Stimulated activated CD8-positive, alpha-beta memory T cell treated with anti-CD3 and anti-CD28 coated beads, Interleukin-4, amount 100 ng/mL, for 4 hours (primary cell): ENCODE measurements at places on chromosomes 4 and X.

DNA sequence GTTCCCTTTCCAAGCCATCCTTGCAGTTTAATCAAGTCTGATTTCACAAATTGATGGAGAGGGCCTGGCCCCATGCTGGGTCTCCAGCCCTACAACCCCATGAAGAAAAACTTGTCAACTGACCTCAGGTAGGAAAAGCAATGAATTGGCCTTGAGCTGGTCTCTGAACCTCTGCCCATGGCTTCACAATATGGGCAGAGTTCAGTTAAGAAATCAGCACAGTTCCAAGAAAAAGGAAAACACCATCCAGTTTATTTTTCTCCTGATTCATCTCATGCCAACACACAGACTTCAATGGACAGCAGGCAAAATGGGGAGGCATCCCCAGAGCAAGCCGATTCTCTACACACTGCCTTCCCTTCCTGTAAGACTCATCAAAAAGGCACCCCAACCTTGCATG, 3.3 kb downstream of the RIPPLY1 start:
- no peak for DNase-seq

DNA sequence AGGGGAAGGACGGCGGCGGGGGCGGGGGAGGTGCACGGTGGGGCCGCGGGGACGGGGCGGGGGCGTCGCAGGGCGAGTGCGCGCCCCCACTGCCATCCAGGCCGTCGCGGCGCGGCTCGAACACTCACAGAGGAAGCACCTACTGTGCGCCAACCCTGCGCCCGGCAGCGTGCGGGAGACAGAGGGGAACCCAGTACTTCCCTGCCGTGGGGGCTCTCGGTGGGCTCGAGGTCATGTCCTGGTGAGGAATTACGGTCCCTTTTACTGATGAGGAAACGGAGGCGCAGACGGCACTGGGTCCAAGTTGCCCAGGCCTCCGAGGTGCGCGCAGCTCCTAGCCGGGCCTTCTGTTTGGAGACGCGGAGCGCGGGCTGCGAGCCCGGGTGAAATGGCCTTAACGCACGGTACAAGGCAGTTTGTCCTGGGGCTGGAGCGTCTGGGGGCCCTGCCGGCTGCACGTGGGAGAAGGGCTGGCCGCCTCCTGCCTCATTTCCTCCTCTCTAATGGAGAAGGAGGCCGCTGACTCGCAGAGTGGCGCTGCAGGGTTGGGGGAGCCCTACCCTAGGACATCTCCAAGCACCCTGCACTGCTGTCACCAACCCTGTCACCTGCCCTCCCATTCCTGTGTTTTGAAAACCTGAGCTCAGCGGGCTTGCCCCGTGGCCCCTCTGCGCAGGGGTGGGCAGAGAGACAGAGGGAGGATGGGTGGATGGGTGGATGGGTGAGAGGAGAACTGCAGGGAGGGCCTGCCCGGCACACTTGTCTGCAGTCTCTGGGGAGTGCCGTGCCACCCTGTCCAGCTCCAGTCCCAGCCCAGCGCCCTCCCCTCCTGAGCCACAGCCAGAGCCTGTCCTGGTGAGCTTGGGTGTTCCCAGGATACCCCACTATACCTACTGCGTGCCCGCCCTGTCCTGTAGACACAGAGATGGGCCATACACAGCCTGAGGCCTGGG, 106.0 kb downstream of the ADRA2C start:
- no peak for DNase-seq

- DNase-seq: no peak
Observed at GRCh38 chr4:73193659-73194058, 64.9 kb downstream of the ANKRD17 start.

DNA sequence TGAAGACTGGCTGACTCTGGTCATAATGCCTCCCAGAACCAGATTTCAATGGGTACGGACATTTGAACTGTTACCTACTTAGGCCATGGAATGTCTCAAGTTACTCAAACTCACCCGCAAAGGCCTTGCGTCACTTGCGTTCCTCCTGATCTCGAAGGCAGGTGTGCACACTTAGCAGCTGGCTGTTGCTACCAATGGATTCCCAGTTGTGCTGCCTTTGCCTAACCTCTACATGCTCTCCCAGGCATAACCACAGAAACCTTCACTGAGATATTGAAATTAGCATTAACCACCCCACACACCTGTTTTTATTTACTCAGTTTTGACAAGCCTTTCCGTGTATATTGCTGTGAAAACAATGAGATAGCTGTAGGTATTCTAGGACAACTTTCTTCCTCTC, 2.8 kb downstream of the ERVMER34-1 start:
- DNase-seq: no peak

DNA sequence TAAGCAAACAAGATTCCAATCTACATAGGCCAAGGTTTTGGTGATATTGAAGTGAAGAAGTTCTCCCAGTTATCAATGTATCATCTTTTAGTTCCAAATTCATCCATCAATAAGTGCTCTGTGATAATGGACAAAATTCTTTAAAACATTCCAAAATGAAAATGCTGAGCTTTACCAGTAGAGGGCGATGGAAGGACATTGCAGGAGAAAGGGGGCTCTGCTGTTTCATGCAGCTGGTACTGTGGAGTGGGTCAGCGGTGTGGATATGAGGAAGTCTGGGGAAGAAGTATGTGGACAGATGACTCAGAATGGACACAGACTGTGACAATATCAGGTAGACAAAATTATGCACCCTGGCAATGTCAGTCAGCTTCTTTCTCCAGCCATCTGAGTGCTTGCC, 46.6 kb upstream of the HS6ST2 start:
- no peak for DNase-seq

- DNase-seq: peak; percentile 58
Observed at GRCh38 chr4:151015459-151016347, 619 bp upstream of the LRBA start.

DNA sequence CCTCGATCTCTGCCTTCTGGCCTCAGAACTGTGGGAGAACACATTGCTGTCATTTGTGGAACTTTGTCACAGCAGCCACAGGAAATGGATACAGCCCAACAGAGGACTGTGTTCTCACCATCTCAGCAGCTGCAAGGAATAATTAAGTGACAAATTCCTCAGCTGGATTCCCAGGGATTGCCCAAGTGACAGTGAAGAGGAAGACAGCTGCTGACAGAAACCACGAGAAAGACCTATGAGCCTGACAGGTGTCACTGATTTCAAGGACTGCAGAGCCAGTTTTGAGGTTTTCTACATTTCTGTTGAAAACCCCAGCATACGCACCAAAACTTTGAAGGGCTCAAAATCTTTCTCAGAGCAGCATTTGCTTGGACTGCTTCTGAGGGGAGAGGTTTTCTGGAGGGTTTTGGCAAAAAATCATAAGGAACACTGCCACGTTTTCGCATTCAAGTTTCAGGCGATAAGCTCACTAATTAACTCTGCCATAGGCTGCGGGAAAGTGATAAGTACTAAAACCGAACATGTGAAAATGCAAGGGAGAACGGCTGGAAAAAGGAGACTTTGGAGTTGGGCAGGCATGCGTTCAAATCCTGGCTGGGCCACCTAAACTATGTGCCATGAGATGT, 88.8 kb downstream of the DRD5 start:
- no peak for DNase-seq

GRCh38 chr4:3668825-3669552, 97.2 kb upstream of the ADRA2C start:
- DNase-seq: no peak

DNA sequence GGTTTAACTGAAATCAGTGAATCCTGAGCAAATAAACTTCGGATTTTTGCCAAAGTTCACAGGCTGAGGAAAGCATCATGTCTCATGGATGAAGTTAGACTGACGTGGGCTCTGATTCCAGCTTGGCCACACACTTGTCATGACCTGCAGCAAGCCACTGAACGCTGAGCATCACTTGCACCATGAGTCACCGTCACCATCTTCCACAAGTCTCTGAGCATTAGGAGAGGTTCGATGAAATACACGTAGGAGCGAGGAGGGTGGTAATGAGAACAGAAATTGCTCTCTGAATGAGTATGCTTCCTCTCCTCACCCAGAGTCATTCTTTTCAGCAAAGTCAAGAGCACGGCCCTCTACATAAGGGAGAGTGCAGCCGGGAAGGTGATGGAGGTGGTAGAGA, 3.8 kb upstream of the TRIML2 start:
- no peak for DNase-seq

GRCh38 chr4:60463857-60464502, 736.1 kb upstream of the ADGRL3 start:
- DNase-seq: no peak

- DNase-seq: no peak
Observed at GRCh38 chrX:63270873-63271272, 80.3 kb downstream of the SPIN4 start.
